NCI-H1436 (cell line): ENCODE measurements at places on chromosomes 11 and 22.
A peak's percentile ranks its signal among the peaks of the same experiment; 100 is the strongest.

- DNase-seq: no peak
These were observed 2.7 kb downstream of the NLRP6 start for GRCh38 chr11:280706-281485.

- DNase-seq: no peak
These were observed 1128.2 kb downstream of the BRD1 start for GRCh38 chr22:48699511-48699910.

DNA sequence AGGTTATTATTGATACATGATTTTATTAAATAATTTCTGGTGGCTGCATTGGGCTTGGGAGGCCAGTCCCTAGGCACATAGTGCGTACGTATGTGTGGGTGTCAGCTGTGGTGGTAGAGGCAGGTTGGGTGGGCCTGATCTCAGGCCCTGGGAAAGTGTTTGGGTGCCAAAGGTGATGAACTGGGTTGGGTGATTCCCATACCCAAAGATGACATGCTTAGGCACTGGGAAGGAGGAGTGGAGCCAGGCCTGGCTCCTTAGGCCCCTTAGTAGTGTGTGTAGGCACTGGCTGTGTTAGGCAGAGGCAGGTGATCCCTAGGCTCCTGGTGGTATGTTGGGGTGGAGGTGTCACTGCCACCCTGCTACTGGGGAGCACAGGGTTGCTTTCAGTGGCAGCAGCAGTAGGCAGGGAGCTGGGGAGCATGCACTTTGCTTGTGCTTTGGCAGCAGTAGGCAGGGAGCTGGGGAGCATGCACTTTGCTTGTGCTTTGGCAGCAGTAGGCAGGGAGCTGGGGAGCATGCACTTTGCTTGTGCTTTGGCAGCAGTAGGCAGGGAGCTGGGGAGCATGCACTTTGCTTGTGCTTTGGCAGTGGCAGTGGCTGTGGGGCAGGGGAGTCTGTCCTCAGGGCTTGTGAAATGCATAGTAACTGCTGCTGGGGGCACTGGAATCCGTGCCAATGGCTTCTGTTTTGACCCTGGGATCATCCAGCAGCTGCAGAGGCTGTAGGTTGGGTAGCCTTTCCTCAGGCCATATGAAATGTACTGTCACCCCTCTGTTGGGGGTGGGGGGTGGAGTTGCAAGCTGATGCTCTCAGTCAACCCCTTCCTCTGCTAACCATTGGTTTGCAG, 84.4 kb downstream of the RRM1 start:
- no peak for DNase-seq

DNA sequence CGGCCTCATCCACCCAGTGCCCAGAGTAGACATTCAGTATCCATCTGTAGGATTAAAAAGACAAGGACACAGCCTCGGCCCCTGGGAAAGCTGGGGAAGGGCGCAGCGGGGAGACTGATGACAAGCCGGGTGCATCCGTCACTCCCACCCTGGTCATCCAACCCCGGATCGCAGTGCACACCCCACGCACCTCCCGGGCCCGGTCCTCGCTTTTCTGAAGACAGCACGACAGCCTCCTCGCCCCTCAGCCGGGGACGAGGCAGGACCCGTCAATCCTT, 1.1 kb downstream of the FCHSD2 start:
- DNase-seq: no peak

- no peak for DNase-seq
These were observed 324.7 kb downstream of the ETS1 start for GRCh38 chr11:128262463-128263345.

GRCh38 chr11:95923439-95923727, 524 bp downstream of the MTMR2 start:
- DNase-seq: no peak

DNA sequence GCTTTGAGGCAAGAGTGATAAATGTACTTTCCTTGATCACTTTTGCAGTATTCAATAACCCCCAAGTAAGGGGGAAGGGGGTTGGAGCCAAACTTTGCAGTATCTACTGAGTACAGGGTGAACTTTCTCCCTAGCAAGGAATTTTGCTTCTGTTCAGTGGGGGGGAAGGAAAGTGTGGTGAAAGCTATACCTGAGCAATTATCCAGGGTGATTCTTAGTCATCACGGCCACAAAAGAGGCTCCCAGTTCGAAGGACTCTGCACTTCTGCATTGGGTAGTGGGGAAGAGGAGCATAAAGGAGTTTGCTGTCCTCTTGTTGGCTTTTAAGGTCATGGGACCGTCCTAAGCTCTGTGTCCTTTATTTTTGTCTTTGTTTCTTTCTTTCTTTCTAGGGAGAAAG, 346.5 kb upstream of the SYN3 start:
- DNase-seq: no peak

GRCh38 chr11:843818-844692, 1.4 kb downstream of the TSPAN4 start:
- DNase-seq: no peak

DNA sequence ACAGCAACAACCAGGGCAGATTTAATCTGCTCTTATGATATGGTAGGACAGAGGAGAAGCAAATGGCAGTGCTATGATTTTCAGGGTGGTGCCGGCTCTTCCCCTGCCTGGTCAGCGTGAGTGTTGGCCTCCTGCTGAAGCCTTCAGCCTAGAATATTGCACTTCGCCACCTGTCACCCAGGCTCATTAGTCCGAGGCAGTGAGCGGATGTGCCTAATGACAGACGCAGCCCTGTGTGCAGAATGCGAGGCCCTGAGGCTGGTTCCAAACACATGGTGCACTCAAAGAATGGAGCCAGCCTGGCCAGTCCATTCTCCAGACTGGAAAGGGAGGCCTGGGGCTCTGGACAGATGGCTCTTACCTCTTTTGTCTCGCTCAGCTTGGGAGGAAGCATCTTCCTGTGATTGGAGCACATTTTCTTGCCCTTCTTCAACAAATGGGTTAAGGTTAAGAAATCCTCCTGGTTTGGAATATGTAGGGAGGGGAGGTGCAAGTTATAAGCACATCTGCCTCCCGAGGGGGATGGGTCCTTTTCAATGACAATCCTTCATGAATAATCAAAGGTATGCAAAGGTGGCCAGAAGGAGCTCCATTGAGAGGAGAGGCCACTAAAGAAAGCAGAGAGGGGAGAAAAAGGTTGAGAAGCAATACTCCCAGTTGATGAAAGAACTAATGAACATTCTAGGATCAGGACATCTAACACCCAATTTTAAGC, 39.7 kb upstream of the GALNT18 start:
- no peak for DNase-seq

GRCh38 chr11:93067881-93068390, 98.5 kb downstream of the MTNR1B start:
- no peak for DNase-seq

- no peak for DNase-seq
These were observed 1.3 kb upstream of the ZNF70 start for GRCh38 chr22:23752090-23752691.

GRCh38 chr11:132719684-132720083, 812.6 kb downstream of the OPCML start:
- DNase-seq: no peak

GRCh38 chr22:37511395-37512104, 7.7 kb downstream of the CARD10 start:
- DNase-seq: no peak

DNA sequence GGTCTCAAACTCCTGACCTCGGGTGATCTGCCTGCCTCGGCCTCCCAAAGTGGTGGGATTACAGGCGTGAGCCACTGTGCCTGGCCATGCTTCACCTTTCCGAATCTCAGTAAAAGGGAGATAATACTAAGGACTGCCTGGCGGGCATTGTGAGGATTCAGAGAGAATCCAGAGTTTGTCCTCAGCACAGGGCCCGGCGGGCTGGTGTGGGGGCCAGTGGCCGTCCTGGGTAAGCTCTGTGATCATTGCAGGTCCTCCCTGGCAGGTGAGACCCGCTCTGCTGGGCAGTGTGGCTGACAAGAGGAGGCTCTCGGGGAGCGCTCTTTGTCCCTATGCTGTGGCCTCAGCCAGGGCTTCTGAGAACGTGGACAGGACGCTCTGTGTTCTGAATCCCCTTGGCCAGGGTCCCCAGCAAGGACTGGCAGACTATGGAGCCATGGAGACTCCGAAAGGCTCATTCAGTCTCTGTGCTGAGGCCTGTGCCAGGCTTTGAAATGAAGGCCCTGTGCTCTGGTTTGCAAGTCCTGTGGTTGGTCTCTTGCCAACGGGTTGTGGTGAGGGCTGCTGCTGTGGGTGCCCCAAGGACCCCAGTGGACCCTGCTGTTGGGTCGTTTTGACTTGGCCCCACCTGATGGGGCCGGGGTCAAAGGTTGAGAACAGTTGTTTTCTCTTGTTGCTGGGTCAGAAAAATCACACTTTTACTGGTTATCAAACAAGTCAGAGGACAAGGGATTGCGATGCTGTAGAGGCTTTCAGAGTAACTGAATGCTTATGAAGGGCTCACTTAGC, 2.1 kb downstream of the TPCN2 start:
- DNase-seq: no peak

DNA sequence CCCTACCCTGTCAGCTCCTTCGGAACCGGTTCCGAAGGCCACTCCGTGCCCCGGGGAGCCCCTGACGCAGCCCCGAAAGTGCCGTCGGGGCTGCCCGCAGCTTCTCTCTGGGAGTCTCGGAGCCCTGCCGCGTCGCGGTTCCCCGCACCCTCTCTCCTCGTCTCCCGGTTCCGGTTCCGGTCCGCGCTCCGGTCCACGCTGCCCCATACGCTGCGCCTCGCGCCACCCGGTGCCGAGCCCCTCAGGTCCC, 618 bp downstream of the MTA2 start:
- DNase-seq: no peak

DNA sequence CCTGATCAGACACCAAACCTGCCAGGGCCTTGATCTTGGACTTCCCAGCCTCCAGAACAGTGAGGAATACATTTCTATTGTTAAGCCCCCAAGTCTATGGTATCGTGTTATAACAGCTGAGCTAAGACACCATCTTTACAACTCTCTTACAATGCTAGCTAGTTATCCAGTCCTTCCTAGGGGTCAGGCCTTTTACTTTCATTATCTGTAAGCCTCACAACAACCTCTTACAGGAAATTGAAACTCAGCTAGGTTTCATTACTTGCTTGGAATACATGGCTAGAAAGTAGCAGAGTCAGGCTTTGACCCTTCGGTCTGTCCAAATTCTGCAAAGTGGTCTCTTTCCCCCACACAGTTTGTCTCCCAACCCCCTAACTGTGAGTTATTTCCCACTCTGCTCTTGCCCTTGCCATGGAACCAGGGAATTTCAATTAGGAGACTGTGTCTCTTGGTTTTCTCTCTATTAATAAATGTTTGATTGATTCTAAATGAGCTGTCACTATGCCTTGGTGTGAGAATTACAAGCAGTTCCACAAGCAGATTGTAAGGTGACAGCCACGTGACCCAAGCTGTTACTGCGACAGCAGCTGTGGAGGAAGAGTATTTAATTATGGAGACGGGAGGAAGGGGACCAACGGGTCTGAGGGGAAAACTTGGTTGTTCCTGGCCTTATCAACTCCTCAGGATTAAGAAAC, 38.4 kb upstream of the CLMP start:
- DNase-seq: no peak

- DNase-seq: no peak
These were observed 35.1 kb downstream of the RRP7A start for GRCh38 chr22:42484506-42484905.

DNA sequence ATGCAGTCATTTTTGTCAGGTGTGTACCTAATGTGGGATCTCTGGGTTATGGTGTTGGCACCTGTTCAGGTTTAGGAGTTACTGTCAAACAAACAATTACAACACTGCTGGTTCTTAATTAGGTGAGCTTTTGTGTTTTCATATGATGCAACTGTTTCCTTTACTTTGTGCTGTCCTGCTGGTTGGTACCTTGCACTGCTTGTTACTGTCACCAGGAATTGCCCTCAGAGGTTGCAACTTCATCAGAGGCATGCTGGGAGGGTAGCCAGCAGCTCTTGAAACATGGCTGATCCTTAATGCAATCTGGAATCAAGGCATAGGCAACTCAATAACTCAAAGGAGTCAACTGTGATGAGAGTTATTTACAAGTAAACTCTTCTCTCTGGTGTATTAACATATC, 400.3 kb downstream of the MIAT start:
- no peak for DNase-seq

- peak; percentile 34 for DNase-seq
These were observed 45.6 kb downstream of the ARFGAP3 start for GRCh38 chr22:42811459-42811858.

DNA sequence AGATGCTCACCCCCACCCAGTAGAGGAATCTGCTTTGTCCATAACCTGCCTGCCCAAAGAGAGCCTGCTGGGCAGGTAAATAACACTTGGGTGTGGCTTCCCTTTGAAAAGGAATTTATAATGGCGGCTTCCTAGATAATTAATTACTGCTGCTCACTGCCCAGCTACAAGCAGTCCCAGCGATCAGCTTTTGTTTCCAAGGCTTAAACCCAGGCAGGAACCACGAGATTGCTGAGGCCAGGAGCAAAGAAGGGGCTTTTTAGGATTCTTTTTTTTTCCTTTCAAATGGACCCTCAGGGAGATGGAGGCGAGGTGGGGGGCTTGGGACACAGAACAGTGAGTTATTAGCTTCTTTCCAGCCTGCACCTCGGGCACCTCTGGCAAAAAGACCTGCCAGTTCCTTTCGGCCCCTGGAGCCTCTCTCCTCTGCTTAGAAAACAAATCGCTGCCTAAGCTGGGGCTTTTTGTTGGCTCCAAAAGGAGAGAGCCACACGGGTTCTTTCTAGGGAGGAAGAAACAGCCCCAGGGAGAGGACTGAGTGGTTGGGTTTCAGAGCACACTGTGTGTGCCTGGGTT, 107.2 kb downstream of the TSPAN18 start:
- DNase-seq: no peak

- no peak for DNase-seq
These were observed 159.9 kb downstream of the CCDC34 start for GRCh38 chr11:27203077-27203647.

DNA sequence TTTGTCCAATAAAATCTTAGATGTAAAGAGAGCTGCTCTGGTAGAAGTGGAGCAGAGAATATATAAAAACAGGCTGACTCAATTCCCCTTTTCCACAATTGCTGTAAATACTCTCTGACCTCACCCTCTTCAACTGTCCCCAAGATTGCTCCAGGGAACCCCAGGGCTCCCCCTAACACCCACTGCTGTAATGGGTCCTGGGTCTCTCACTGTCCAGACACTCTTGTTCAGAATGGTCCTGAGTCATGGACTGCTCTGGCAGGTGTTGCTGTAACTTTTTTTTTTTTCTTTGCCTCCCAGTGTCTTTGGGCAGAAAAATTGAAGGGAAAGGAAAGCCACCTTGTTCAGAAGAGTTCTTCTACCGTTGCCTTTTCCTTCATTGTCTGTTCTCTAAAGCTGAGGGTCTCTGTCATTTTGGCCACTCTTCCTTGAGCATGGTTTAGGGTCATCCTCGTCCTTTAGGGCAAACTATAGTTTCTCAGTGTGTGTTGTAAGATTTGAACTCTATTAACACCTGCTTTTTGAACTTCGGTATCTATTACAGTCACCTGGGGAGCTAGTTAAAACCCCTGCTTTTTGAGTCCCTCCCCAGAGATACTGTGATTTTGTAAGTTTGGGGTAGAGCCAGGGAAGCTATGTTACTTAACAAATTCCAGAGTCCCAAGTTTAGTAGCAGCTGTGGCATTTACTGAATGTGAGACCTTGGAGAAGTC, 209.5 kb downstream of the NAV2 start:
- DNase-seq: no peak

DNA sequence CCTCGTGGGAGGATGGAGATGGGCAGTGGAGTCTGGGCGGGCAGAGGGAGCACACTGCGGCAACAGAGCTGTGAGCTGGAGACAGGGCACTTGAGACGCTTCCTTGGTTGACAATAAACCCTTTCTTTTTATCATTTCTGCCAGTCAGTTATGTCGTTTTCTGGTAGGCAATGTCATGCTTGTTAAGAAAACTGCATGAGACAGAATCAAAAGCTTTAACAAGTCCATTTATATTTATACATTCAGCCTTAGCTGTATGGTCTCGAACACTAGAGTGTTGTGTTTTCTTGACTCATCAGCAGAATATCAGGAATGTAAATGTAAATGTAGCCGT, 31.9 kb downstream of the PPFIA1 start:
- DNase-seq: no peak
